Activated CD4-positive, CD25-positive, alpha-beta regulatory T cell treated with anti-CD3 and anti-CD28 coated beads, Interleukin-2, amount 50 U/mL, for 16 hours (primary cell): ENCODE measurements at places on chromosomes 1 and 21.

GRCh38 chr1:246476771-246477170 is 30.3 kb downstream of the SMYD3 start:
- DNase-seq = no peak

DNA sequence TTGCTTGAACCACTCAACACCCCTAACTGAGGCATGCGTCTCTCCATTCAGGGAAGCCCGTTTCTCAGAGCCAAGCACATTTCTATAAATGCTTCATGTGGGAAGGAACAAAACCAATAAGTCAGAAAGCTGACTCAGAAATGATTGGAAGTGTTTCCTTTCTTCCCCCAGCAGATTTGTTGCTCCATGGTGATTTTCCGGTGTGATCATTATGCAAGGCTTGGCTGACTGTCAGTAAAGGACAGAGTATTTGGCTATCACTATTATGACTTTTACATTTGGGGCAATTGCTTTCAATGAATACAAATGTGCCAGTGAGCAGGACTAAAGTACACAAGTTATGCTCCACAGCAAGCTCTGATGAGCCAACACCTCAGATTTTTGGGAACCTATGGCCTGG is 53.3 kb upstream of the ZC3H11B start:
- DNase-seq = no peak

DNA sequence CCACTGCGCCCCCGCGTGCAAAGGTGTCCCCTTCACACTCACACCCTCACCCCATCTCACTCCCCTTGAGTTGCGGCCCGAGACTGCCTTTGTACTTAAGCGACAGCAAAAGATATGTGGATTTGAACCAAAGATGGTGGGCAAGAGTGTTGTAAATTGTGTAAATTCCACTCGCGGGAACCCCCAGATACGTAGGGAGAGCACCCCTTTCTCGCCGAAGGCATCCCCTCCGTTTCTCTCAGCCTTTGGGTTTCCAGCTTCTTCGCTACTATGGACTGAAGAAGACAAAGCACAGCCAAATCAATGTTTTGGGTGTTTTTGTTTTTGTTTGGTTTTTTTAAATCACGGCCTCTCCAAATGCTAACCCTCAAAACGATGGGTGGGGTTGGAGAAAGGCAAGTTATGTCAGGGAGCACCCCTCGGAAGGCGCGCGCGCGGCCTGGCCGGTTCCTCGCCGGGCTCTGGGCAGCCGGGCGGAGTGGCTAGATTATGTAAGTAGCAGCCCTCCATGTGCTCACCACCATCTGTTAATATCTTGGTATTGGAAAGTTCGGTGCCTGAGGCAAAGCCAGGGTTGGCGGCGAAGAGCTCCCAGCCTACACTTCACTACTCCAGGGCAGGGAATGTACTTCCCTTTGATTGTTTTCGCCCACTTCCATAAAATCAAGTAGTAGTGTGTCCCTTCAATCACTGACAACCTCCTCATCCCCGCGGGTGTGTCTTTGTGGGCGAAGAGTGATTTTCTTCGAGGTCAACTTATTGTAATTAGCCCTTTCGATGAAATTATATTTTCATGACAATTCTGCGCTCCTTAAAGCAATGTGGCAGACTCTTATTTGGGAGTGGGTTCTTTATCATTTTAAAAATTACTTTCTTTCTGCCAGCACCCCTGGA is 4.0 kb upstream of the PROX1 start:
- no peak for DNase-seq

- DNase-seq = no peak
Measured at GRCh38 chr1:194184425-194184824, 998.0 kb upstream of the B3GALT2 start.
